ENCODE measurements at places on chromosomes 2 and 18.

DNA sequence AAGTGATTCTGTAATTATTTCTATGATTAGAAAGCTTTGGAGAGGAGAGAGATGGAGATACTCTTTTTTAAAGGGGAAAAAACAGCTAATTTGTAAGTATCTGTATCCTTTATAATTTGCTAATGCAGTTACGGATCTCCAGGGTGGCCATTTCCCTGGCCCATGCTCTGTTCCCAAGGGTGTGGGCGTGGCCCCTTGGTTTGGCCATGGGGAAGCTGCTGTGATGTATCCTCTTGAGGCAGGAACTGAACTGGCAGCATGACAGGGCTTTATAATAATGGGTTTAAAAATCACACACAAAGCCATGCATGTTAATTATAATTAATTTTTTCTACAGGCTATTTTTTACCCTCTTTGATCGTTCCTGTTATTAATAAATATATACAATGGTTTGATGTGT, 27.0 kb downstream of the TRAPPC12 start:
- DNase-seq, result no peak

- DNase-seq, result peak; percentile 27
Observed at GRCh38 chr18:13035249-13035914, 44.2 kb downstream of the CEP192 start.

GRCh38 chr2:19685731-19686130, 216.1 kb downstream of the TTC32 start:
- peak; percentile 16 for DNase-seq

GRCh38 chr2:105180491-105180972, 61.0 kb upstream of the GPR45 start:
- DNase-seq, result no peak

DNA sequence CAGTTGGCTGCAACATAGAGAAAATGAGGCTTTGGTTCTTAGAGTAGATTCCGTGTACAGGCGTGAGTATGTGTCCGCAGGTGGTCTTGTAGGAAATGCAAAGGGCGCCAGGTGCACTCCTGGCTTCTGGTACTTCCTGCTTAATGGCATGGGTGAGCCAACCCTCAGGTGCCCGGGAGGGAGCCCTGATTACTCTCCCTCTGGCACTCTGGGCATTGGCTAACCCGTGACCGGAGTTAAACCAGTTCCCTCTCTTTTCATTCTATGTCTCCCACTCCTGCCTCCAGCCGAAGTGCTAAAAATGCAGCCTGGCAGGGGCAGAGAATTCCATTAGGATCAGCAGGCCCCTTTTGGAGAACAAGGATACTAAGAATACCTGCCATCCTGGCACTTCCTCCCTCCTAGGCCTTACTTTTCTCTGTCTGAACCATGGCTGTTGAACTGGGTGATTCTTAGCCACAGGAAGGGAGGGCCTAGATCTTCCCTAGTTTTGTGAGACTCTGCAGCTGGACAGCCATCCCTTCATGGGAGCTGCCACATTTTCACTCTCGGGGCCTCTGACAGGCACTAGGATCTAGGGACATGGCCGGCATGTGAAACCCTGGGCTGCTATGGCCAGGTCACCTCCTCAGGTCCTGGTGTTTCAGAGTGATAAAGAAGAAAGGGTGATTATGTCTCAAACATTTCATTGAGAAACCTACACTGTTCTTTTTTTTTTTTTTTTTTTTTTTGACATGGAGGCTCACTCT, 6.5 kb downstream of the MERTK start:
- no peak for DNase-seq

GRCh38 chr18:59627414-59627813, 69.8 kb downstream of the CCBE1 start:
- no peak for DNase-seq

- DNase-seq, result no peak
Observed at GRCh38 chr18:31237142-31237541, 74.5 kb upstream of the DSC1 start.

- no peak for DNase-seq
Observed at GRCh38 chr2:85397925-85398331, 12.2 kb downstream of the CAPG start.

- DNase-seq, result no peak
Observed at GRCh38 chr18:79771446-79772107, 26.2 kb upstream of the KCNG2 start.

DNA sequence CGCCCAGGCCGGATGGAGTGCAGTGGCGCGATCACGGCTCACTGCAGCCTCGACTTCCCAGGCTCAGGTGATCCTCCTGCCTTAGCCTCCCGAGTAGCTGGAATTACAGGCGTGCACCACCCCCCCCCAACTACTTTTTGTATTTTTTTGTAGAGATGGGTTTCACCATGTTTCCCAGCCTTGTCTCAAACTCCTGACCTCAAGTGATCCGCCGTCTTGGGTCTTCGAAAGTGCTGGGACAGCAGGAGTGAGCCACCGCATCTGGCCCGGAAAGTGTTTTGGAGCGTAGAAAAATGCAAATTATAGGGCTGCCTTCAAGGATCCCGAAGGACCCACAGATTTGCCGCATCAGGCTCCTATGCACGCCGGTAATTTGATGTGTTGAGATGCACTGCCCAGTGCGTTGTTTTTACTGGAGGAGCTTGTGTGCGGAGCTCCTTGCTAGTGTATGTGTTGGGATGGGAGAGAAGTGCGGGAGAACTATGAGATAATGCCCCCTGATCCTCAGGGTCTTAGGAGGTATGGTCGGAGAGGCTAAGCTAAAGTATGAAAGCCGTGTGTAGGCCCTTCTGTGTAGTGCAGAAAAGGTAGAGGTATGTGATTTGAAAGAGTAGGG, 1.2 kb upstream of the CLASP1 start:
- DNase-seq, result peak; percentile 39

- no peak for DNase-seq
Observed at GRCh38 chr18:38807915-38808314, 1242.3 kb upstream of the CELF4 start.
